ENCODE measurements at places on chromosomes 3 and 15.

GRCh38 chr3:106261396-106261795 lies 392.6 kb upstream of the CBLB start:
- DNase-seq: no peak

- DNase-seq: no peak
Observed at GRCh38 chr3:190721330-190721729, 141.2 kb downstream of the GMNC start.

DNA sequence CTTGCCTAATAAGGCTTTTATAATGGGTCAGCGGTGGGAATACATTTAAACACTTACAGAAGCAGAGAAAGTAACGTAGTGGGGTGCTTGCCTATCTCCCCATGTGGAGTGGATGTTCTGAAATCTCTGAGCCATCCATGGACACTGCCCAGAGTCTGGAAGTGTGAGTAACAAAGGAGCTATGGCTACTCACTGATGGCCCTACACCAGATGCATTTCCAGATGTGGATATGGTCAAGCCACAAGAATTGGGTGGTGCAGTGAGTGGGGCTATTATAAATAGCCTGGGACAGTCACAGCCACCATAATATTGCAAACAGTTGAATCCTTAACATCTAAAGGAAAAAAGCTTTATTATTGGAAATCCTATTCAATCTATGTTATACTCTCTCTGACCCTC lies 96.6 kb downstream of the CGNL1 start:
- DNase-seq: no peak

GRCh38 chr3:145063616-145064015 lies 1092.0 kb downstream of the DIPK2A start:
- DNase-seq: no peak

GRCh38 chr3:63538919-63539318 lies 113.6 kb upstream of the SNTN start:
- no peak for DNase-seq

GRCh38 chr3:17686613-17687012 lies 55.8 kb downstream of the TBC1D5 start:
- DNase-seq: no peak

DNA sequence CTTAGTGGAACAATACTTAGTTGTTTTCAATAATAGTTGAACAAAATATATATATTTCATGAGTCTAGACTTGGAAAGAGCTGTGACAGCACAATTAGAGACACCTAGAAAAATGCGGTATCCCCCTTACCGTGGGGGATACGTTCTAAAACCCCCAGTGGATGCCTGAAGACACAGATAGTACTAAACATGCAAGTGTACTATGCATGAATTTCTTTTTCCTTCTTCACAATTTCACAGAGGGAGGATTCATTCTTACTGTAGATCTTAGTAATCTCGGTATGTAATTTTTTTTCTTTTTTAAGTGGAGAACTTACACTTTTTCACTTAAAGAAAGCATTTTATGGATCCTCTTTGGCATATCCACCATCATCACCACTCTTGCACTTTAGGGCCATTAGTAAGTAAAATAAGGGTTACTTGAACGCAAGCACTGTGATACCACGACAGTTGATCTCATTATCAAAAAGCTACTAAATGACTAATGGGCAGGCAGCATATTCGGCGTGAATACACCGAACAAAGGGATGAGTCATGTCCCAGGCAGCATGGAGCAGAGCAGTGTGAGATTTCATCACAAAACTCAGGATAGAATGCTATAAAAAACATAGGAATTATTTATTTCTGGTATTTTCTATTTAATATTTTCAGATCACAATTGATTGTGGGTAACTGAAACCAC lies 72.3 kb upstream of the ZNF280D start:
- DNase-seq: no peak

DNA sequence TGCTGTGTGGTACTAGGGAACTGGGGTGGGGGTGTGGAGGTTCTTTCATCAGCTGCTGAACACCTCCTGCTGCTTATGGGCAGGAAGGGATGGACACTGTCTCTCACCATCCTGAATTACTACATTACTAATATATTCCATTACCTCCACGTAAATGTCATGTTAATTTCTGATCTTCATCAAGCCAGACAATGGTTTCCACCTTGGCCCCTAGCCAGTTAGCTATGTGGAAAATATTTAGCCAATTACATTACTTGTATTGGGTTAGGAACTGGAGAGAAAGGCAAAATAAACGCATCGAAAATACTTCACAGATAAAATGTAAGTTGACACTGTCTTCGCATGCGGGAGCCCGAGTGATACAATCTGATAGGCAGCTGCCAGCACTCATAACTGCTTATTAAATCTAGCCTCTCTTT lies 95.1 kb downstream of the FOXP1 start:
- no peak for DNase-seq

DNA sequence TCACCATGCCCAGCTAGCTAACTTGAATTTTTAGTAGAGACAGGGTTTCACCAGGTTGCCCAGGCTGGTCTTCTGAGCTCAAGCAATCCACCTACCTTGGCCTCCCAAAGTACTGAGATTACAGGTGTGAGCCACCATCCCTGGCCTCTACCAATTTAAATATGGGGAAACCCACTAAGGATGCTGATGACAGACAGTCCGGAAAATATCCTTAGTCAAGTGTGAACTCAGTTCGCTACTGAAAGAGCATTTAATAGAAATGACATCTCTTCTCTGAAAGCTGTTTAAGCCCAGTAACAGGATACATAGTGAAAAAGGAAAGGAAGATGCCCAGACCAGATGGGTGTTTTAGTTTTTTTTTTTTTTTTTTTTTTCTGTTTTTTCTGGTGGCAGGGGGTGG lies 7.7 kb upstream of the GRAMD2A start:
- no peak for DNase-seq

- no peak for DNase-seq
Observed at GRCh38 chr3:51619983-51620382, 51.1 kb upstream of the TEX264 start.

GRCh38 chr3:108388136-108389132 lies 92.1 kb downstream of the HHLA2 start:
- no peak for DNase-seq

- no peak for DNase-seq
Observed at GRCh38 chr15:101614761-101615160, 37.4 kb downstream of the TM2D3 start.

GRCh38 chr3:131178710-131179375 lies 152.2 kb downstream of the NEK11 start:
- no peak for DNase-seq

GRCh38 chr3:142846779-142847577 lies 41.9 kb downstream of the PCOLCE2 start:
- no peak for DNase-seq

GRCh38 chr15:74041777-74042435 lies 40.4 kb downstream of the GOLGA6A start:
- no peak for DNase-seq

- DNase-seq: no peak
Observed at GRCh38 chr15:44038755-44039191, 156.3 kb downstream of the FRMD5 start.

DNA sequence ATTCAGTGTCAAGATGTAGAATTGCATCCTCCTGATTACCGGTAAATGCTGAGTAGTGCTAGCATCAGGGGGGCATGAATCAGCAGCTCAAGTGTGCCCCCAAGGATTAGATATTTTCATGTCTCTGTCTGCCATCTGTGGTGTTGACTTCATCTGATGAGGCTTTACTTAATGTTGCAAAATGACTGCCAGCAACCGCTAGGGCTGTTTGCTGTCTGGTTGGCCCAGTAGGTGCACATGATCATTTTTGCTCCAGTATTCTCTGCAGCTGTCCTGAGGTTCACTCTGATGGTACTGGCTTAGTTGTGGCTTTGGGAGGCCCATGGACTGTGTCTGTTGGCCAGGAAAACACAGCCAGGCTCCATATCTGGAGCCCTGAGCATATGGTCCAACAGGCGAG lies 316.4 kb downstream of the SOX2 start:
- DNase-seq: no peak

DNA sequence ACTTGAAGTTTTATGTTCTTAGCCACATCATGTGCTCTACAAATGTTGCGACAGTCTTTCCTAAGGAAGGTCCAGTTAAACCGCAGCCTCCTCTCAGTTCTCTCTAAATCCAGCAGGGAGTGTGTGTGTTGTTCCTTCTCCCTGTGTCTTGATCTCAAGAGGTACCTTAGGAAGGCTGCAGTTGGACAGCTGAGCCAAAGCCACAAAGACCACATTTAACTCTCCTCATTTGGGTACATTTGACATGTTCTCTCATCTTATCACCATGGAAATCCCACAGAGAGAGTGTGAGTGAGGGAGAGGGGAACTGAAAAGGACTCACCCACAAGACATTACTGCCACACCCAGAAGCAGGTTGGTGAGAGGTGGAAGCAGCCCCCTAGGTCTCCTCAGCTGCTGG lies 79.5 kb downstream of the CD200R1L start:
- no peak for DNase-seq

DNA sequence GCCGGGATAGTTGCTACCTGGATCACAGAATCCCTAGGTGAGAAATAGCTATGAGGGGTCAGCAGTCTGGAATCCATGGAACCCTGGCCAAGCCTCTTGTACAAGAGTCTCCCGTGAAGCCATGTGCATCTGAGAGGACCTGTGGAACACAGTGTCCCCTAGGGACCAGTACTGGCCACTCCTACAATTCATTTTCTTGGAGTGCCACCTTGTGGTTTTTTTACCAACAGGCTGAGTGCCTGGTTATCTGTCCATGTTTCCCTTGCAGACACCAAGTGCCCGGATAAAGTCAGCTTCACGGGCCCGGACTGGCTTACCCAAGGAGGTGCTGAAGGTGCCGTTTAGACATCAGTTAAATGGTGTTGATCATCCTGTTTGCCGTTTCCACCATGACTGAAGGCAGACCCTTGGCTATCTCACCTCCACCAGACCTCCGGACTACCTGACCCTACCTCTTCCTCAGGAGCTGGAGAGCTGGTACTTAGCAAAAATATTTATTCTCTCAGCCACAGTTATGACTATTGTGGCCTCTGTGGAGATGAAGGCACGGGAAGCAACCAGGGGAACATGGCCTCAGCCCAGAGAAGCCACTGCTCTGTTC lies 93.9 kb downstream of the RBPMS2 start:
- DNase-seq: no peak

DNA sequence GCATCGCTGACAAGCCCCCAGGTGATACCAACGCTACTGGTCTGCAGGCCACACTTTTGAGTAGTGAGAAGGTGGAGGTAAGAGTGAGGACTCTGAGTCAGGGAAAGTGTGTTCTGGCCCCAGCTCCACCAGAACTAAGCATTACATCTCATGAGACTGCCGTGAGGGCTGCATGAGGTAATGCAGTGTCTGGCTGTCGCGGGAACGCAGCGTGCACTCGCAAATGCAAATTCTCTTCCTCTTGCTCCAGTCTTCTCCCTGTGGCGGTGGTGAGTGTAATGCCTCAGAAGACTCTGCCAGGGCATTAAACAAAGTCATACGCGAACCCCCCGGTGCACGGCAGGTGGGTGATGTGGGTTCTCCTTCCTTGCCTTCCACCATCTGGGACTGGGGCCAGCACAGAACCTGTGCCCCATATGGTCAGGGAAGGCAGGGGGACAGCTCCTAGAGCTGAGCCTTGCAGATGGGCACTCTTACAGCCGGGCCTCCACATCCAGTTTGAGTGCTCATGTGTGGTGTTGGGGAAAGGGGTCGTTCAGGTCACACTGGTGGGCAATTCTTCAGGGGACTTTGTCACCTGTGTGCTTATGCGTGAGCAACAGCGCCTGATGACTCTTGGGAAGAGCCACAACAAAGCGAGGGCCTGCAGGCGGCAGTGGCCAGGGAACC lies 175.8 kb downstream of the XXYLT1 start:
- DNase-seq: no peak

- no peak for DNase-seq
Observed at GRCh38 chr3:183782576-183783276, 42.7 kb downstream of the MAP6D1 start.

GRCh38 chr3:195906865-195907683 lies 1.3 kb downstream of the TNK2 start:
- peak; percentile 68 for DNase-seq

- DNase-seq: no peak
Observed at GRCh38 chr3:157443905-157444796, 7.5 kb downstream of the PTX3 start.

- DNase-seq: no peak
Observed at GRCh38 chr3:154290187-154290586, 34.1 kb downstream of the DHX36 start.

DNA sequence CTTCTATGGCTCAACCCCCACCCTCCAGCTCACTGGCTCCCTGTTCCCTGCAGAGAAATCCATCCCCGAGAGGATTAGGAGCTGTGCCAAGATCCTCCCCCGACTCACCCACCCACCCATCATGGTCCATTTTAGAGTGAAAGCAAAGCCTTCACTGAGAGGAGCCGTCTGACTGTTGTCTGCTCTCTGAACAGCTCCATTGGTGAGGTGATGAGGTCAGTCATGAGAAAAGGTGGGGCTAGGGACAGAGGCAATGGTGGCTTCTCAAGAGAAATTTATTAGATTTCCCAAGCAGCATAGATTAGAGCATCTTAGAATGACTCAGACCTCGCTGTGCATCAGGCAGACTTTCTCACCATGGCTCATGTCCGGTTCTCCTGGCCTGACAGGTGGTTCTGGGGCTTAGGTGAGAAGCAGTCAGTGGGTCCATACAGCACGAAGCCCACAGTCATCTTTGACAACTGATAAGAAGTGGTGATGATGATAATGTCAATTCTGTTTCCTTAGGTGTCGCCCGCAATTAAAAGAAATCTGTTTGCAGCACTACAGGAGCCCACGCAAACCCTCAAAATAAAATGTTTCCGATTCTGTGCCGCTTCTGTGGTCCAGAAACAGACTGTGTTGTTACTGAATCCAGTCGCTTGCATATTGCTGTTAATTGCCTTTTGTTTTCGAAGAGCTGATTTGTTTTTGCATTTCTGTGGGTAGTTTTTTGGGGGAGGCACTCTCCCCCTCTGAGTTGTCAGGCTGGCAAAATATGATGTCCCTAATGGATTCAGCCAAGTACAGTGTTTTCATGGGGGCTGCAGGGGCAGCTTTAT lies 24.8 kb upstream of the RHO start:
- DNase-seq: no peak

DNA sequence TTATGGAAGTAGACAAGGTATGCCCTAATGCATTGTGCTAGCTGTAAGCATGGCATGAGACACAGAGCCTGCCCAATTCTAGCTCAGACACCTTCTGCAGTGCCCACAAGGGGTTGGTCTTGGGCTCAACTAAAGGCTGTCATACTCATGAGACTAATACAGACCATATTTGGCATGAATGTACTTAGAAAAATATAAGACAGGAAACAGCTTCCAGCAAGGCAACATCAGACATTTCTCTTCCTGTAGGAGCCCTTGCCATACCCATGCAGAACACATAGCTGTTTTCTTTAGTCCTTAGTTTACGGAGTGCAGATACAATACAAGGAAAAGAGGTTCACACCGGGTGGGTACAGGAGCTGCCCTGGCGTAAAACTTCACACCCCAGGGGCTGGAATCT lies 30.5 kb upstream of the NR1I2 start:
- DNase-seq: no peak

DNA sequence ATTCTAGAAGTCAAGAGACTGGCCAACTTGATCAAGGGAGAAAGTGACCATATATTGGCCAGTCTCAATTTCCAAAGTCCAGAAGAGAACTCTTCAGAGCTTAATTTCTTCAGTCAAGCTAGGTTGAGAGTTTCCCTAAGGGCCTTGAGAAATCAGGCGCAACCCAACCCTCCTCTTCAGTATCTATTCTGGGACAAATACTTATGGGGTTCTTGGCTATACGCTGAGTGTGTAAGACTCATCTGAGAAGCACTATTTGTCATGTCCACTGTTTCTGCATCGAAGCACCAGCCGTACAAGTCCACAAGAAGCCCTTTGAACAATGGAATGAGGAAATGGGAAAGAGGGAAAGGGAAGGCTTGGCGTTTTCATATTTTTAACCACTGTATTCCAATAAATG lies 379.5 kb downstream of the CTNNB1 start:
- no peak for DNase-seq
